Cerebellum (tissue), 4 donors: ENCODE measurements at places on chromosomes 2 and 18.

GRCh38 chr18:45687621-45688020, 36.4 kb upstream of the SLC14A1 start:
- no peak for DNase-seq

DNA sequence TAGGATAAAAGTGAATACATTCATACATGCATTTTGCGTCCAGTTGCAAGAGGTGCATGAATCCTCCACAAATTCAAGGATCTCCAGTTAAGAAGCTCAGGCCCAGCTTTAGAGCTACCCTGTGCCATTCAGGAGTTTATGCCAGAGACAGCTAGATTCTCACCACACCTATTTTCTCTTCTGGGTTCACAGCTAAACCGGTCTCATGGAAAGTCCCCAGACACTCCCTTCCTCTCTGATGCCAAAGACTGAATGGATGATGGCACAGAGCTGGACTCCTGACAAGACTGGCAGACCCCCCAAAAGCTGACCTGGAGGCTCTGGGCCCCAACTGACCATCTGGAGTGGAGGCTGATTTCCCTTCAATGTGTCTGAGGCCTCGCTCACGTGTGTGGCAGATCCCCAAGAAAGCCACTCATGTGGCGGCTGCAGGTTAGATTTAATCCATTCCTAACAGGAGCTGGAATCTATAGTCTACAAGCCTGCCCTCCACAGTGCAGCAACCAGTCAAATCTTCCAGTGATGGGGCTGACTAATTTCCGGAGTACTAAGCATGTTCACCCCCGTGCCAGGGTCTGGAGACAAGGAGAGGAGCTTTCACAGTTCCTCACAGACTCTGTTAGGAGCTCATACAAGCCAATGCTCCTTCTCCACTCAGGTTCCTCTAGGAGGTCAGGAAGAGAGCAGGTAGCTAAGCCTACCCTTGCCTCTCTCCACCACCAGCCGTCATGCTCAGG, 257.1 kb downstream of the BCL11A start:
- no peak for DNase-seq

DNA sequence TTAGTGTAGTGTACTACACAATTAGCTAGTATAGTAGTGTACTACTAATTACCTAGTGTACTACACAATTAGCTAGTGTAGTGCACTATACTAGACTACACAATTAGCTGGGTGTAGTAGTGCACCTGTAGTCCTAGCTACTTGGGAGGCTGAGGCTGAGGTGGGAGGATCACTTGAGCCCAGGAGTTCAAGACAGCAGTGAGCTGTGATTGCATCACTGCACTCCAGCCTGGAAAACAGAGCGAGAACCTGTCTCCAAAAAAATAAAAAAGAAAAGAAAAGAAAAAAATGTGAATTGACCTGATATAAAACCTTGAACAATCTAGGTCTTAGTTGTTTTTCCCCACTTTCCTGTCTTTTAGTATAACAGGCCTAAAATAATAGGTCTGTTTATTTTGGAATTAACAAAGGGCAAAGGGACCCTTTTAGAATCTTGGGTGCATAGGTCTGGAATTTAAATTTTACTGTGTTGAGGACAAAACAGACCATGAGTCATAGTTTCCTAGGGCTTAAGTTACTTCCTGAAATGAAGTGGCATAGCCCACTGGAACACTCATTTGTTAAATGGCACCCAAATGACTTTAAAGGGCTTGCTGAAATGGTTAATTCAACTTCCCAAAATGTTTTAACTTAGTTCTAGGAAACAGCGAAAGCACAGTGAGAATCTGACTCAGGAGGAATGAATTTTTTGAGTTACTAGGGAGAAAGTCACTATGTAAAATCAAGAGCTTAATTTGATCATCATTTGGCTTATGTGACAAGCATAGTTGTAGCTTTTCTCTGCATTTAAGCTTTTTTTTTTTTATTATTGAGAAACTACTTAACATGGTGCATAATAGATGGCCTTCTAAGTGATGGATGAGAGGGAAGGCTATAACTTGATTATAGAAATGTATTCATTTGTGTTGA, 50.7 kb upstream of the ARL5A start:
- DNase-seq: no peak

DNA sequence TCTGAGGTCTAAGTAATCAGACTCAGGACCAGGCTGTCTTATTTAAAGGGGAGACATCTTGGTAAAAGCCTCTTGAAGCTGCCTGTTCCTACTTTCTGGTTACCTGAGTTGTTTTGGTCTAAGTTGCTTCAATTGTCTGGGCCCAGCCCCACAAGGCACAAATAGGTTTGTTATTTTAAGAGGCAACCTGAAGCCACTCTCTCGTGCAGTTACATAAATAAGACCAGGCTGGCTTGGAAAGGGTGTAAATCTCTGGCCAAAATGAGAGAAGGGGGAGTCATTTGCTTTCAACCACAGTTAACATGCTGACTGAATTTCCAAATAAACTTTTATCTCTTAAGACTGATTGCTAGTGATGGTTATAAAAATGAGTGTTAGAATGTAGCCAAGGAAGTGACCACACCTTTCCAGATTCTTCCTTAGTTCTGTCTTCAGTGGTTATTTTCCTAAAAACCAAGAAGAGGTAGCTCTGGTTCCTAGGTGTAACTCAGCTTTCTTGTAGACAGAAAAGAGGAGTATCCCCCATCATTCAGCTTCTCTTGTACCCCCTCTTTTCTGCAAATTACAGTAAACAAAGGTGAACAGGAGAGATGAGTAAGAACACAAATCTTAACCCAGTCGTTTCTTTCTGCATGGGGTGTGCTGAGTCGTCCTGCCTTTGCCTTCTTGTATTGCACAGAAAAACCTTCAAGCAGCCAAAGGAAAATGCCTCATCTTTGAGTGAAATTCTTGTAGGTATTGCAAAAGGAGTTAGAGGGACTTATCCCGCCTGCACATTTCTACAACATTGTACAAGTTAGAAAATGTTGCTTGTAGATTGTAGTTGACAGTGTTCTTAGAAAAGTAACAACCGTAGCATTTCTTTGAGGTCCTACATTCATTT, 161.5 kb upstream of the NT5C1B start:
- DNase-seq: no peak

- no peak for DNase-seq
These were observed 571.2 kb upstream of the ZEB2 start for GRCh38 chr2:145090841-145091761.

GRCh38 chr2:30311711-30312110, 80.4 kb downstream of the LBH start:
- no peak for DNase-seq

GRCh38 chr2:166042356-166042755, 85.5 kb downstream of the SCN1A start:
- no peak for DNase-seq

- no peak for DNase-seq
These were observed 97.6 kb downstream of the MYCN start for GRCh38 chr2:16037808-16038457.

DNA sequence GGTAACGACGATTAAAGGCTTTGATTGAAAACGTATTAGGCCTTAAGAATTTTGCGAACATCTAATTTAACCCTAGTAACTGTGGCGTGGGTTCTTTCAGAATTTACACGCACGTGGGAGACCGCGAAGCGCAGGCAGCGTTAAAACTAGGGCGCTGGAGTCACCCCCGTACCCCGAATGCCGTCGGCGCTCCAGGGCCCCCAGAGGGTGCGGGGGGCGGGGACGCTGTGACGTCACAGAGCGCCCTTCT, 673 bp upstream of the SMCHD1 start:
- DNase-seq: peak; percentile 69

DNA sequence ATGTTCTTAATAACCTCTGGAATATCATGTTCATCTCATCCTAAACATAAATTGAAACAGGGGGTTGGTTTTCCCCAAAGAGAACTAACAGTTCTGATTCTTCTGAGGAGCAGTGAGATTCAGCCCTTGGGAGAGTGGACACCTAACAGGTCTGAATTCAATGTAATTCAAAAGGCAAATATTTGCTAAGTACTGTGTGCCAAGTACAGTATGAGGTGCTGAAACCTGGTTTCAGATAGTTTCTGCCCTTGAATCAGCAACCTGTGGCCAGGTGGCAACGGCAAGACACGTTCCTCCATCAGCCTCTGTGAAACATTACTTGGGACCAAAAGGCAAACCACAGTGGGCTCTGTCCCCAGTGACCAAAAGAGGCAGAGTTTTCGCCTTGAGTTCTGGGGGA, 1.3 kb downstream of the LRRC30 start:
- DNase-seq: no peak

- DNase-seq: no peak
These were observed 28.3 kb downstream of the PKP4 start for GRCh38 chr2:158484892-158485556.

DNA sequence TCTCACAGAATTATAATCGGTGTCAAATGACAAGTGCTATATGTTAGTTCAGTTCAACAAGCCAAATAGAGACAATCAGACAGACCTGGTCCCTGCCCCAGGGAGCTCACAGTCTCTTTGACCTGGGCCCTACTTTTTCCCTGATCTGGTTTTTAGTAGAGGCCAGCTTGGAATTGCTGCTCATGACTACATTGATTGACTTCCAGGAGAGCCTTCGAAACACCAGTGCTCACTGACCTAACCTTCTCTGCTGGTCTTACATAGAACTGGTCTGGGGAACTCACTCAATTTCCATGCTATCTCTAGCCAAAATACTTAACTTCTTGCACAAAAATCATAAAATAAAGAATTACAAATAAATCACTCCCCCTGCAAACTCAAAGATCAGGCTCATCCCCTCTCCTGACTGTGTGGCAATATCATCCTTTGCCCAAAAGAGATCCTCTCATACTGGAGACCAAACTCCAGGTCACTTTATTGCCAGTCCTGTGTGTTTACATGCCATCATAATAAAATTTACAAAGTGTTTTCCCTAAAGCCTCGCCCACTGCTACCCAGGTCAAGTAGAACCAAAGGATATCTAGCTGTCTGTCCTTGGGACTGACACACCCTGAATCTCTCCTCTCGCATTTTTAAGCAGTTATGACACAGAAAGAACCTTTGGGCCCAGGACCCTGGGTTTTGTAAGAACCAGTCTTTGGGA, 53.2 kb downstream of the PROC start:
- DNase-seq: no peak

DNA sequence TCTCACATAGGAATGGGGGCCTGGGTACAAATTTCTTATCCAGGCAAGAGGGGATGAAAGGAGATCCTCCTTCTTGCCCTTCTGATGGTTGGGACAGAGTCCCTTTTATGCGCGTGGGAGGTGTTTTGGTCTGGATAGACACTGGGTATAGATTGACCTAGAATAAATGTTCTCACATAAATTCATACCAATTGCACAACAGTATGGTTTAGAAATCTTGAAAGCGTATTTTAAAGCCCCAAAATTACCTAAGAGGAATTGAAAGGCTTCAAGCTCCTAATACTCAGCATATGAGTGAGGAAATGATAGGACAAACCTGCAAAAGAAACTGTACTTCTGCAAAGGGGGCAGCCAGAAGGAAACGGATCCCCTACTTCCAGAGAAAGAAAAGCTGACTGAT, 2.6 kb upstream of the BCL2 start:
- DNase-seq: no peak

- DNase-seq: no peak
These were observed 129.1 kb downstream of the PIEZO2 start for GRCh38 chr18:11020161-11020853.

GRCh38 chr2:112118148-112118547, 20.0 kb upstream of the FBLN7 start:
- DNase-seq: no peak
